ENCODE measurements at places on chromosomes 5 and 9. TPM values are rescaled to one million over a fixed set of nuclear protein-coding genes. Genes with fewer than 3 reads are reported as not detected.

DNA sequence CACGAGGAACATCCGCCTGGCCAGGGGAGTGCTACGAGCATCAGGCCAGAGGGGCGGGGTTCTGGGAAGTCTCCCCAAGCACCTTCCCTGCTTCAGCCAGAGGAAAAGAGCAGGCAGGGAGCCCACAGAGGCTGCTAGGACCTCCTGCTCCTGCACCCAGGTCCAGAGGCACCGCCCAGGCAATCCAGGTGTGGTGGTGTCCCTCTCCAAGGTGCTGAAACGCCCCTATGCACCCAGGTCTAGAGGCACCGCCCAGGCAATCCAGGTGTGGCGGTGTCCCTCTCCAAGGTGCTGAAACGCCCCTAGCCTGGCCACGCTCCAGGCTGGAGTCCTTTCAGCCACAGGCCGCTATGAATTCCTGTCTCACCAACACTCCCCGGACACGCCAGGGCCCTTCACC, 10.7 kb upstream of the UBAC1 start:
- DNase-seq: peak; percentile 95

GRCh38 chr5:91154338-91154737, 228.8 kb downstream of the ARRDC3 start:
- no peak for DNase-seq

GRCh38 chr5:158007336-158007735, 148.4 kb upstream of the CLINT1 start:
- no peak for DNase-seq

DNA sequence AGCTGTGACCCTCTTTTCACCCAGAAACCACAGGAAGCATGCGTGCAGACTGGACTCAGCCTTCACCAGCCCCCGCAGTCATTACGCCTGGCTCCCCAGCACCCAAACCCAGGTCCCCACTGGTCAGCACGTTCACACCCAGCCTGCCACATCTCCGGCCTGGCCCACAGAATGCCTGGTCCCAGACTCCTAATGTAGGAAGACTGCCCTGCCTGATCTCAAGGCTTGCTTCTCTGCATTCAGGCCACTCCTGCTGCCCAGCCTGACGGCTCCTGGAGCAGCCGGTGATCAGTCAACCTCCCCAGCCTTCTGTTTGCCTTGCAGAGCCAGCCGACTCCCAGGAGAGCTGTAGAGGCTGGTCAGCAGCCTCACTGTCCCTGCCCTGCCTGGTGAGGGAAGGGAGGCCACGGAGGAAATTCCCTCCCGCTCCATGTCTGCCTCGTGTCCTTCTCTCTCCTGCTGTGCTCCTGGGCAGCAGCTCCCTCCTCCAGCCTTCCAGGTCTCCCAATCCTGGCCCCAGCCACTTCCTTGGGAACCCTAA, 25.4 kb downstream of the ADAMTS2 start:
- no peak for DNase-seq

DNA sequence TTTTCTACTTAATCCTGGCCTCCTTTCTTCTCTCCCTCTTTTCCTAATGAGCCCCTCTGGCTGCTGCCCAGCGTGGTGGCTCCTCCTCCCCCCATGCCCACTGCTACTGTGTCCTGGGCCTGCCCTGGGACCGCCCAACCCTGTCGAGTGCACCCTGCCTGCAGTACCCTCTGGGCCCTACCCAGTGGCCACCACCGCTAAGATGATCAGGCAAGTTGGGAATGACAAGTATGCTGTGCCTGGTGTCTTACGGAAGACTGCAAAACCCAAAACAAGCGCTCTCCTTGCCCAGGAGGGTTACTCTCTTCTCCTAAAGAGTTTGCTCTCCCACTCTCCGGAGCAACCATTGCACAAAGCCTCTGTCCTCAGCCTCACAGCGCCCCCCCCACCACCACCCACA, 273.7 kb downstream of the SYK start:
- DNase-seq: no peak

DNA sequence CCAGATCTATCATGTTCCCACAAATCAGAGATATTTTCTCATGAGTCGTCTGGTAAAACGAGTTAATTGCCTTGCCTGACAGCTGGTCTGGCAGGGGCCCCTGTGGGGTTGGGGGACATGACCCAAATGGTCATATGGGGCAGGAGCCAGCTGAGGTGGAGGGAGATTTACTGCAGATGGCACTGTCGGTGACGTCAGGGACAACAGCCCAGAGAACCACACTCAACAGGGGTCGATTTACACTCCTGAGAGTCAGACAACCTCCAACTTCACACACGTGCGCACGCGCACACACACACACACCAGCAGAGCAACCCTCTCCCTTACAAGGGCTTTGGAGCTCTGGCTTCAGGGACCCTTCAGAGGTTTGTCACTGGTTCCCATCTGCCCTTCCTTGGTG, 23.4 kb upstream of the GABRP start:
- DNase-seq: no peak

DNA sequence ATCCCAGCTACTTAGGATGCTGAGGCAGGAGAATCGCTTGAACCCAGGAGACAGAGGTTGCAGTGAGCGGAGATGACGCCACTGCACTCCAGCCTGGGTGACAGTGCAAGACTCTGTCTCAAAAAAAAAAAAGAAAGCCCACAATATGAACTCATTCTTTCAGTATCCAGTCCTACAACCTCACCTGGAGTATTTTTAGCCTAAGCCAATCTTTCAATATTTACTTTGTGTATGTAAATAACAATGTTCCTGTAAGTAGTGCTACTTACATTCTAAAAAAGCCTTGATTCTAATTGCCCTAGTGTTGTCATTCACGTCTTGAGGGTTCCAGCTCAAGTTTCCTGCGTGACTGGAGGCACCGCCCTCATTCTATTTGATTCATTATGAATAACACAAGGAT, 62.0 kb downstream of the BHMT start:
- peak; percentile 26 for DNase-seq

DNA sequence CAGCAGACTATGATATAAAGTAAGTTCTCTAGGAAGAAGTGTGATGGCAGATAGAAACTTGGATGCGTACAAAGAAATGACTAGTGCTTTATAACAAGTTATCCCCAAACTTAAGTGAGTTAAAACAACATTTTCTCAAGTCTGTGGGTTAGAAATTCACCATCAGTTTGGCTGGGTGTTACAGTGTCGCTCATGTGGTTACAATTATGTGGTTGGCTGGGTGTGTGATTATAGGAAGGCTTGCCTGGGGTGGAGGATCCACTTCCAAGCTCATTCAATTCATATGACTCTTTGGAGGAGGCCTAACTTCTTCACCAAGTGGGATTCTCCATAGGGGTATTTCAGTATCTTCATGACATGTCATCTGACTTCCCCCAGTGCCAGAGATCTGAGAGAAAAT, 10.3 kb upstream of the C9orf40 start:
- DNase-seq: no peak

DNA sequence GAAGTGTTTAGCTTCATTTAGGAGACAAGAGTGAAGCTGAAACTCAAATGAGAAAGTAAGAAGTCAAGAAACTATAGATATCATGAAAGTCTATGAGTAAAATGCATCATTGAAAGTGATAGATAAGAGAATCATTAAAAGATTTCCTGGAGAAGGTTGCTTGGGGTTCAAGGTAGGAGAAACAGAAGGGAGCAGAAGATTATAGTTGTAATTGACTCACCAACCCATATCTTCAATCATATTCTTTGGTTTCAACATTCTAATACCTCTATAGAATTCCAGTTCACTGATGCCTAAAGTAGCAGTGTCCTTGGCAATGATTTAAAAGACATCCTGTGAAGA, 365.7 kb upstream of the RIOK2 start:
- DNase-seq: no peak

- no peak for DNase-seq
Measured at GRCh38 chr9:135249711-135250110, 162.2 kb downstream of the OLFM1 start.

- no peak for DNase-seq
Measured at GRCh38 chr9:121156263-121156731, 45.4 kb downstream of the RAB14 start.

DNA sequence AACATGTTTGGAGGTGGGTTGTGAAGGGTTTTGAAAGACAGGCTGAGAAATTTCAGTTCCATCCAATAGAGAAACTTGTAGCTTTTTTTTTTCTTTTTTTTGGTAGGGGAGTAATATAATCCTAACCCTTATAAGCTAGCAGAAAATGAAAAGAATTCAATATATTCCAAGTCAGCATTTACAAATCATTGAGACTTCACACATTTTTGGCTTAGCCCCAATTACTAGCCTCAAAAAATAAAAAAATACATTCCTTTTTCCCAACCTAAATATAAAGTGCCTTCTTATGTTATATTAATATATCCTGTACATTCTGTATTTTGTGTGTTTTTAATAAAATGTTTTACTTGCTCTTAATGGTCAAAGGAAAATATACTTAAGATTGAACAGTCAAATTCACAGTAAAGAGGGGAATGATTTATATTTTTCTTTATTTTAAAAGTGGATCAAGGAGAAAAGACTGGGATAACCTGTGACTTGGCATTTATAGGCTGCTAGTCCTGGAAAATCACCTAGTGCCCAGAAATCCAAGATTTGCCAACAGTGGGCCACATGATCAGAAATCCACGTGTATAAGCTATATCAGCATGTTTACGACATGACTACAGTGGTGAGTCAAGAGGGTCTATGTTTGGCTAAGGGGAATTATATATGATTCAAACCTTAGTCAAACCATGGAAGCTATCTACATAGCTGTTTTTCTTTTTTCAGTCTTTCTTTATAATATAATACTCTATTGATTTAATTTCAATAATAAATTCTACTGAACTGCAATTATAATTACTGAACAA, 14.5 kb downstream of the HACD4 start:
- DNase-seq: no peak

DNA sequence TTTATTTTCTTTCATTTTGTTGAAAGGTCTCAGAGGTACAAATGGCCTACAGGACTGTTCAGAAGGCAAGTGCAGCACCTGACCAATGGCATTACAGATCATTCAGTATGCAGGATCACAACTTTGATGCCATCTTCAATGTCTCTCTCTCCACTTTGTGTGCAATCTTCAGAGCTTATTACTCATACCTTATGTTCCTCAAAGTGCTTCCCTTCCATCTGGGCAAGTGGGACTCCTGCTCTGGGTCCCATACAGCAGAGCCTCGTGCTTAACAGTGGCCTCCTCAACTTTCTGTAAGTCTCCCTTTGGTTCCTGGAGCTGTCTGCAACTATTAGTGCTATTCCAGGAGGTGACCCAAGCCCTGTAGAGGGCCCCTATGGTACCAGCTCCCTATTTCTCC, 358.4 kb upstream of the RPS23 start:
- no peak for DNase-seq

GRCh38 chr9:131986089-131986488, 93.6 kb downstream of the MED27 start:
- no peak for DNase-seq

DNA sequence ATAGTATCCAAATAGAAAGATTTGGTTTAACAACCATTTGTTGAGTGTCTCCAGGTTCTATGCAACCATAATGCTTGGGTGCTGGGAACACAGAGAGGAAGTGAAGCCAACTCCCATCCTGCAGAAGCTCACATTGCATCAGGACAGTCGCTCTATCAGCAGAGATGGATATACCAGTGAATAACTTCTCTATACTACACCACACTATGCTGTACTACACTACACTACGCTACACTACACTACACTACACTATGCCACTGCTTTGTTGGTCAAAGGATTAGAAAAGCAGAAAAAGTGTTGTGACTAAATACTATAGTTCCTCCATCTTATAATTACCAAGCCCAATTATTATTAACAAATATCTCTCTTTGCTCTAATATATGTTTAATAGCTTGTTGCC, 89.2 kb upstream of the PRRC1 start:
- DNase-seq: no peak

DNA sequence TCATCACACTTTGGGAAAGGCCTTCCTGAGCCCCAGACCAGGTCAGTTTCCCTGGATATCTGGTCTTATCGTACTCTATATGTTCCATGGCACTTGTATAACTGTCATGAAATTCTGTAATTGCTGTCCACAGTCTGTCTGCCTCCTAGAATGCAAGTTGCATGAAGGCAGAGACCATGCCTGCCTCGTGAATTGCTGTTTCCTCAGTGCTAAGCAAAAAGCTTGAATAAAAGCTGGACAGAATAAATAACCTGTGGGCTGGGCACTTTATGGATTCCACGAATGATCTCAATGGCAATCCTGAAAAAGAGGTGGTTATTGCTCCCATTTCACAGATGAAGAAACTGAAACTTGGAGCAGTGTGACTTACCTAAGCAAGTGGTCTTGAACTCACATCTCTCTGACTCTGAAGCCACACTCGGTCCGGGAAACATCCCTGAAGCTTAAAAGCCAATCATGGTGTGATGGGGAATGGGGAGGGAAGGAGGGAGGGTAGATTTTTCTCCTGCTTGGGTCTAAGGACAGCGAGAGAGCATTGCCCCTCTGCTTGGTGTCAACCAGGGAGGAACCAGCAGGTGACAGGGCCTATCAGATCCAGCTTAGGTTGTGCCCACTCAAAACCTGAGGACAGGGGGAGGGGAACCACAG, 13.2 kb upstream of the LHX2 start:
- DNase-seq: no peak

DNA sequence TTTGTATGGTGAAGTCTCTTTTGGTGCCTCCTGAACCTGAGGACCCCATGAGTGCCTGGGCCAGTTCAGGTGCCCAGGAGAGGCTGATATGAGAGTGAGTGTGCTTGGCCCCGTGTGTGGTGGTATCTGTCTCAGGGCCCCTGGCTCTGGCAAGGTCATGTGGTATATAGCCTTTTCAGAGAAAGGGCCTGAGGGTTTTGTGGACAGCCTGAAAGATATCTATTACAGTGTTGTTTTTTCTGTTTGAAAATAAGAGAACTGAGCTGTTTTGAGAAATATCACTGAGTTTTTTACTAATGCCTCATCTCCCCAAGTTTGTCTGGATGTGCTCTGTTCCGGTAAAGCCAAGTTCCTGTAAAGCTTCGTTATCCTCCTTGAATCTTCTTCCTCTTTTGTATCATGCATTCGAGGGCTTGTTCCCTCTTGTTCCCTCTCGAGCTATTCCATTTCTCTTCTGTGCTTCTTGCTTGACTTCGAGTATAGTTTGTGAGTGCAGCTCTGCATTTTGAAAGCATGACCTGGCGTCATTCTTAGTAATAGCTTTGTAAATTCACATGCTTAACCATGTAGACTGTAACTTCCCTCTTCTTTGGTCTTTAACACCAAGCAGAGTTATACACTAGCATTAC, 122.3 kb downstream of the MAST4 start:
- no peak for DNase-seq

- no peak for DNase-seq
Measured at GRCh38 chr9:123568691-123569688, 213.0 kb downstream of the CRB2 start.

DNA sequence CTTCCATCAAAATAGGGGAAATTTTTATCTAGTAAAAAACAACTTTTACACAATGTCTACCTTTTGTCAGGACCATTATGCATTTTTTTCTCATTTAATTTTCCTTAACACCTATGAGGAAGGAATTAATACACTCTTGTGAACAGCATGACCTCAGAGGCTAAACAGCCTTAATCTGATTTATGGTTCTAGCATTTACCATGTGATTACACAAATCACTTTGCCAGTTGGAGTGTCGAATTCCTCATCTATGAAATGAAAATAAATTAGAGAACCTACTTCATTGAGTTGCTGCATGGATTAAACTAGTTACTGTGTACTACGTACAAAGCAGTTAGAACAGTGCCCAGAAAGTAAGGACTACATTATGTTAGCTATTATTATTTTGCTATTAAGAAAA, 187.7 kb upstream of the MPDZ start:
- DNase-seq: no peak

RNF183 gene
- total RNA-seq: 7.1 TPM

INSYN2B gene
- total RNA-seq: not detected

TEK gene
- total RNA-seq: 0.15 TPM

ACSL6 gene
- total RNA-seq: not detected

PCDHGA8 gene
- not detected for total RNA-seq

All from HT-29 (cell line).